ENCODE measurements at places on chromosomes 7 and 10. TPM values are rescaled to one million over a fixed set of nuclear protein-coding genes. Genes with fewer than 3 reads are reported as not detected.

DNA sequence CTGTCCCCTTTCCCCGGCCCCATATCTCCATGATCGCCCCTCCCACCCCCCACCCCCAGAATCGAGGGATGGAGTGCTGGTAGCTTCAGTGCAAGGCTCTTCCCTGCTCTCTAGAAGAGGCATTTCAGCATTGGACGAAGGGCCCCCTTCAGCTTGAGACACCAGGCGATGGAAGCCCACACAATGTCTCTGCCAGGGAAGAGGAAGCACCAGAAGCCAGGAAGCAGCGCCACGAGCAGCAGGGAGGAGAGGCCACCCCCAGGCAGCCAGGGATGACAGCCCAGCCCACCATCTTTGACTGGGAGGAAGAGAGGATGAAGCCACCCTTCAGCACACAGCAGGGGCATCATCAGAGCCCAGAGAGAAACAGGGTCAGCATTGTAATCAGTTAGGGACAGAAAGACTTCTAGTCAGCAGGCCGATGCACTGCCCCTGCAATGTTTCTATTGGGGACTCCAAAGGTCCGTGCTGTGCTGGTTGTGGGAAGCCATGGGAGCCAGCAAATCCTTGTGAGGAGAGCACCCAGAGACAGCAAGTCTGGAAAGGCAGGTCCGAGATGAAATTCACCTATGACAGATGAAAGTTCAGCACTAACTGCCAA lies 15.7 kb downstream of the TMEM72 start:
- H3K27ac ChIP-seq = no peak overlapping the region
- no peaks in the 10 kb centered on the region for H3K36me3 ChIP-seq
- H3K27me3 ChIP-seq = no peaks in the 10 kb centered on the region
- no peaks in the 10 kb centered on the region for H3K4me1 ChIP-seq
- DNase-seq = peak; percentile 44

GRCh38 chr7:155298288-155298833 lies 683 bp downstream of the INSIG1 start:
- peak overlapping the region; percentile 73 for H3K4me3 ChIP-seq
- DNase-seq = no peak
- H3K27me3 ChIP-seq = no peaks in the 10 kb centered on the region
- H3K27ac ChIP-seq = peak overlapping the region; percentile 90

DNA sequence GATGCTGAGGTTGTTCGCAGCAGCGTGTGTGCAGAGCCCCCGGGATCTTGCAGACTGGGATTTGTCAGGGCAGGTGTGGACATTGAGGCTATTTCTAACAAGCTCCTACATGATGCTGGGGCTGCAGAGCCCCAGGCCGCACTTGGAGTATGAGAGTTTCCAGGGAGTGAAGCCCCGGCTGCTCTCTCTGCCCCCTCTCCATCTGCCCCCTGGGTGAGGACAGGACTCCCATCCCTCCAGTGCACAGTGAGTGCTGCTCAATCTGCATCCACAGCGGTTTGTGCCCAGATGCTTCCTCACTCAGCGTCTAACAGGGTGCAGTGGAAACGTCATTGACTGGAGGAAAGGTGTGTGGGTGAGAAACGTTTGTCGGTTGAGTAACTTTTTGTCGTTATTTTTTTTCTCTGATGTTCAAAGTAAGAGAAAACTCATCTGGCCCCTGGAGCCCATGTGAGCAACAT lies 25.3 kb downstream of the IL2RA start:
- no peak overlapping the region for H3K27ac ChIP-seq
- peaks cover 12% of the 10 kb centered on the region for H3K4me1 ChIP-seq
- no peaks in the 10 kb centered on the region for H3K27me3 ChIP-seq

DNA sequence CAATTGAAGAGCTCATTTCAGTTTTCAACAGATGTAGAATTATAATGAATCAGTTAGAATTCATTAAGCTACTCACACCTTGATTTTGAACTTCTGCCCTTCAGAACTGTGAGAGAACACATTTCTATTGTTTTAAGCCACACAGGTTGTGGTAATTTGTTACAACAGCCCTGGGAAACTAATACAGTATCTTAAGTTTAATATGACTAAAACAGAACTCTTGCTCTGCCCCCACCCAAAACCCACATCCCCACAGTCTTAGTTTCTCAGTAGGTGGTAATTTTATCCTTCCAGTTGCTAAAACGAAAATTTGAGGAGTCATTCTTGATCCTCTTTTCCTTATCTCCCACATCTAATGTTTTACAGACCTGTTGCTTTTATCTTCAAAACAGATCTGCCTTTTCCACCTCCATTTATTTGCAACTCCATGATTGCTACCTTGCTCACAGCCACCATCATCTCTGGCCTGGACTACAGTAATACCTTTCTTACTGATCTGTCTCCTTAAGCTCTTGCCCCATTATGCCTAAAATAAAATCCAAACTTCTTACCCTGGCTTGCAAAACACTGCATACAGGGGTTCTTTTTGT lies 72.8 kb upstream of the NXPH1 start:
- DNase-seq = no peak
- H3K27ac ChIP-seq = no peak overlapping the region
- no peaks in the 10 kb centered on the region for H3K27me3 ChIP-seq

DNA sequence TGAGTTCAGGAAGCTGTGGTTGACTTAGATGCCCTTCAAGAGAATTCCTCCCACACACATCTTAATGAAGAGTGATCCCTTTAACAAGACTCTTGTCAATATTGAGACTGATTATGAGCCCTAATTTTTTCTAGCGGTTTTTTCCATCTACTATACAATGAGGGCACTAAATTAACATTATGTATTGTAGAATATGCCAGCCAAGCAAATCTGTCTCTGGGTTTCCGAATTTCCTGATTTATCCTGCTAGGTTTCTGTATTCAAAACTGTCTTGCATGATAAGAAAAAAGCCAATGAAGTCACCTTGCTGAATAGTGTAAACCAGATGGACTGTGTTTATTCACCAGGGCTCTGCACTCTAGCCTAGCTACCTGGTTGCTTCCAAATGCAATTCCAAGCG lies 224.2 kb upstream of the KMT2E start:
- no peak overlapping the region for H3K27ac ChIP-seq
- no peaks in the 10 kb centered on the region for H3K4me1 ChIP-seq
- no peaks in the 10 kb centered on the region for H3K27me3 ChIP-seq
- DNase-seq = no peak
- no peaks in the 10 kb centered on the region for H3K36me3 ChIP-seq

DNA sequence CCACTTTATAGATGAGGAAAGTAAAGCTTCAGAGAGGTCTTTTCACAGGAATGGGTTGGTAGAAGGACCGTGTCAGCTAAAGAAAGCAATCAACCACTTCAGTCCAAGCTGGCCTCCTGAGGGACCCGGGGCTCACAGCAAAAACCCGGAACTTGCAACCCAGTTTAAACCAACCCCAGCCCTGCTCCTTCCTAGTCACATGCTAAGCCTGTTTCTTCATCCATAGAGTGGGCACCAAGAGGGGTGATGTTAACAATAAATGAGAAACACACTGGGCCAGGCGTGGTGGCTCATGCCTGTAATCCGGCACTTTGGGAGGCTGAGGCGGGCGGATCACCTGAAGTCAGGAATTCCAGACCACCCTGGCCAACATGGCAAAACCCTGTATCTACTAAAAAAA lies 12.1 kb upstream of the NPFFR1 start:
- no peak overlapping the region for H3K4me3 ChIP-seq
- H3K36me3 ChIP-seq = no peaks in the 10 kb centered on the region
- no peaks in the 10 kb centered on the region for H3K27me3 ChIP-seq
- H3K27ac ChIP-seq = peak overlapping the region; percentile 68
- H3K4me1 ChIP-seq = peaks cover 17% of the 10 kb centered on the region
- no peak for DNase-seq

ZDHHC4 gene
- 33.6 TPM for polyA plus RNA-seq

- H3K36me3 ChIP-seq = no peaks in the 10 kb centered on the region
- no peaks in the 10 kb centered on the region for H3K27me3 ChIP-seq
- no peak for DNase-seq
- no peaks in the 10 kb centered on the region for H3K4me1 ChIP-seq
These were observed 83.9 kb downstream of the FGFR2 start for GRCh38 chr10:121514141-121514865.

GRCh38 chr10:97676770-97677581 lies 10.1 kb downstream of the AVPI1 start:
- no peak for DNase-seq
- peaks cover 1% of the 10 kb centered on the region for H3K4me1 ChIP-seq
- peak overlapping the region; percentile 35 for H3K27ac ChIP-seq
- H3K27me3 ChIP-seq = no peaks in the 10 kb centered on the region
- H3K4me3 ChIP-seq = no peak overlapping the region

- H3K4me3 ChIP-seq = no peak overlapping the region
- H3K27ac ChIP-seq = peak overlapping the region; percentile 87
- H3K36me3 ChIP-seq = no peaks in the 10 kb centered on the region
- DNase-seq = no peak
These were observed 5.7 kb downstream of the LDB3 start for GRCh38 chr10:86673827-86674581.

DNA sequence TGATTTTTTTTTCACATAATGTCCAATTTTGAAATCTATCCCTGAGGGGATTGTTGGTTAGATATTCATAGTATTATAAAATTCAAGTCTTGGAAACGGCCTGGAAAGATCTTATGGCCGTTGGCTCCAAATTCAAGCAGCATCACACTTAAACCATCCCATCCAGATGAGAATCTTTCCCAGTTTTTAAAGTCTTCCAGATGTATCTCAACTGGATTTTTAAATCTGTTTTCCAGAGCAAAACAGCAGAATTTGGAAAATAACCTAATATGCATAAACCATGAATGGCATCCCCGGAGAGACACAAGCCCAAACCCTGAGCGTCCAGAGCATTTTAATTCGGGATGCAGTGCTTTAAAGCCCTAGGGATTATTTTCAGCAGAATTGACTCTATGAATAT lies 208.2 kb upstream of the PRKCQ start:
- H3K4me1 ChIP-seq = peaks cover 12% of the 10 kb centered on the region
- H3K4me3 ChIP-seq = no peak overlapping the region
- no peaks in the 10 kb centered on the region for H3K36me3 ChIP-seq
- DNase-seq = no peak

GRCh38 chr10:71623986-71624291 lies 95.6 kb downstream of the C10orf105 start:
- H3K36me3 ChIP-seq = no peaks in the 10 kb centered on the region
- no peaks in the 10 kb centered on the region for H3K27me3 ChIP-seq
- DNase-seq = no peak
- H3K4me3 ChIP-seq = no peak overlapping the region

HMX2 gene
- not detected for polyA plus RNA-seq

- no peaks in the 10 kb centered on the region for H3K27me3 ChIP-seq
- no peak for DNase-seq
- no peaks in the 10 kb centered on the region for H3K36me3 ChIP-seq
- no peak overlapping the region for H3K27ac ChIP-seq
These were observed 120.1 kb upstream of the STK17A start for GRCh38 chr7:43462836-43463235.

ZP3 gene
- 4.5 TPM for polyA plus RNA-seq

GRCh38 chr7:159083698-159084068 lies 61.0 kb downstream of the VIPR2 start:
- no peaks in the 10 kb centered on the region for H3K36me3 ChIP-seq
- DNase-seq = peak; percentile 5
- no peaks in the 10 kb centered on the region for H3K4me1 ChIP-seq
- H3K27ac ChIP-seq = no peak overlapping the region
- no peak overlapping the region for H3K4me3 ChIP-seq
- no peaks in the 10 kb centered on the region for H3K27me3 ChIP-seq

BAMBI gene
- polyA plus RNA-seq = 1.2 TPM

ABCA13 gene
- polyA plus RNA-seq = 0.16 TPM

DNA sequence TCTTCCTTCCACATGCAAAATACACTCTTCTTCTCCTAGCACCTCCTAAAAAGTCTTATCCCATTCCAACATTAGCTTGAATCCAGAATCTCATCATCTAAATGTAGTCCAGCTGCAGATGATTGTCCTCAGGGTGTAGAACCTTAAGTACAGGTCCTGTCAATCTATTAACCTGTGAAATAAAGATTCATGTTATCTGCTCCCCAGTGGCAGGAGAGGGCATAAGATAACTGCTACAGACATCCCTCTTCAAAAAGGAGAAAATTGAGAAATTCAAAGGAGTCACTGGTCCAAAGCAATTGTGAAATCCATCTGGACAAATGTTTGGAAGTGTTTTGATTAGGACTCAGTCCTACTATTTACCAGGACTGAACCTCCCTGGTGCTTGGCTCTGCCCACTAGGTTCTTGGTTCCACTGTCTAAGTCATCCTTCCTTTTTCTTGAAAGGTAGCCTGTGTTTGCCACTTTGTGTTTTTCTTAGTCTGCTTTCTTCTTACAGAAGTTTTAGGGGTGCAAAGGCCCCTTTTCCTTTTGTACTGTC lies 96.2 kb downstream of the ADD3 start:
- H3K36me3 ChIP-seq = no peaks in the 10 kb centered on the region
- H3K4me1 ChIP-seq = no peaks in the 10 kb centered on the region
- DNase-seq = no peak
- H3K4me3 ChIP-seq = no peak overlapping the region

DNA sequence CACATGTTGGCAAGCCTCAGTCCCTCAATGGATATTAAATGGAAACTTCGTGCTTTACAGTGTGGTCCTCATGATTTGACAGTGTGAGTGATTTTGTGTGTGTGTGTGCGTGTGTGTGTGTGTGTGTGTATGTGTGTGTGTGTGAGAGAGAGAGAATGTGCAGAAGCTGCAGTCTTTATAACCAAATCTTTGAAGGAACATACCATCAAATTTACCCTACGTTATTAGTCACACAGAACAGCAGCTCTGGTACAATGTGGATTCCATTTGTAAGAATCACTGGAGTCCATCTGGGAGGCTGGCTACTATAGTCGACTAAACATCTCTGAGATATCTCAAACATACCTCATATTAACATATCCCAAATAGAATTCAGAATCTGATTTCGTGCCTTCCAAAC lies 928.0 kb upstream of the POT1 start:
- no peak for DNase-seq
- no peaks in the 10 kb centered on the region for H3K36me3 ChIP-seq
- H3K4me3 ChIP-seq = no peak overlapping the region
- no peak overlapping the region for H3K27ac ChIP-seq

PLPP4 gene
- not detected for polyA plus RNA-seq

NKX1-2 gene
- polyA plus RNA-seq = not detected
